CD4-positive, alpha-beta memory T cell (primary cell): ENCODE measurements at places on chromosomes 6 and 20.

GRCh38 chr6:6623553-6623952, 35.0 kb downstream of the LY86 start:
- no peaks in the 10 kb centered on the region for H3K4me1 ChIP-seq
- no peak for DNase-seq
- H3K27me3 ChIP-seq: no peaks in the 10 kb centered on the region
- H3K36me3 ChIP-seq: no peaks in the 10 kb centered on the region
- no peak overlapping the region for H3K4me3 ChIP-seq

DNA sequence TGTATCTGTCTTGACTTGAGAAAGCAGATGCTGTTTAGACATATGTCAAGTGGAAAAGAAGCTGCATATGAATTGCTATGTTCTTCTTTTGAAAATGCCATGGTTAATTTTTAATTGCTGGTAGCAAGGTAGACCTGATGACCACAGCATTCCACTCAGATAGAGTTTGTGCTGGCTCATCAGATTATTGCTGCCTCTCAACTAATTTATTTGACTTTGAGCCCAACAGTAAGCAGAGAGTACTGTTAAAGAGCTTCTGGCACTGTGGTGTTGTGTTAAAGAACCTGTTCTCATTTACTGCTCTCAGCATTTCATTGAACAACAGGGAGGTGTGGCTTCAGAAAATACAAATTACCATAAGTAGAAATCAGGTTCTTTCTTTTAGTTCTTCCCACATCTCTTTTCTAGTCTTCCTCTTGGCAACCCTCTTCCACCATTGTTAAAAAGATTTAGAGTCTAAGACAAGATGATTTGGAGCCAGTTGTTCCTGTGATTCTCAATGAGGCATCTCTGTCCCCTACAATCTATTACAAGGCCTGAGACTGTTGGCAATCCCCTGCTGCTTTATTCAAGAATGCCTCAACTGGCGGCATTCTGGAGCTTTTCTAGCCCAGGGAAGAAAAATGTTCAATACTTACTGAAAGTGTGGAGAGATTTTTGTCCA, 967.6 kb upstream of the GJE1 start:
- no peaks in the 10 kb centered on the region for H3K27me3 ChIP-seq
- no peak overlapping the region for H3K27ac ChIP-seq
- H3K4me3 ChIP-seq: no peak overlapping the region
- no peaks in the 10 kb centered on the region for H3K36me3 ChIP-seq
- no peaks in the 10 kb centered on the region for H3K4me1 ChIP-seq
- no peak for DNase-seq

GRCh38 chr20:33373735-33374605, 27.3 kb downstream of the CDK5RAP1 start:
- H3K4me1 ChIP-seq: peaks cover 53% of the 10 kb centered on the region
- DNase-seq: no peak
- peaks cover 13% of the 10 kb centered on the region for H3K36me3 ChIP-seq
- no peak overlapping the region for H3K4me3 ChIP-seq
- H3K27me3 ChIP-seq: no peaks in the 10 kb centered on the region

DNA sequence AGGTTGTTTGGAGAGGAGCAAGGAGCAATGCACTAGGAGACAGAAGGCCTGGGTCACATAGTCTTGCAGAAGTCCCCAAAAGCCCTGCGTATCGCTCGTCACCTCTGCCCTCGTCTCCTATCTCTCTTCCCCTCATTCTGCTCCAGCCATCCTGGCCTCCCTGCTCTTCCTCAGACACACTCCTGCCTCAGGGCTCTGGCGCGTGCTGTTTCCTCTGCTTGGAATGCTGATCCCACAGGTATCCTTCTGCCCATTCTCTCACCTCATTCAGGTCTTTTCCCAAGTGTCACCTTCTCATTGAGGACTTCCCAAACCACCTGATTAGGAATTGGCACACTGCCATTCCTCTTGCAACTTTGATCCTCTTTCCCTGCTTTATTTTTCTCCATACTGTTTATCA, 9.0 kb upstream of the SLC2A10 start:
- no peak for DNase-seq
- no peaks in the 10 kb centered on the region for H3K4me1 ChIP-seq

DNA sequence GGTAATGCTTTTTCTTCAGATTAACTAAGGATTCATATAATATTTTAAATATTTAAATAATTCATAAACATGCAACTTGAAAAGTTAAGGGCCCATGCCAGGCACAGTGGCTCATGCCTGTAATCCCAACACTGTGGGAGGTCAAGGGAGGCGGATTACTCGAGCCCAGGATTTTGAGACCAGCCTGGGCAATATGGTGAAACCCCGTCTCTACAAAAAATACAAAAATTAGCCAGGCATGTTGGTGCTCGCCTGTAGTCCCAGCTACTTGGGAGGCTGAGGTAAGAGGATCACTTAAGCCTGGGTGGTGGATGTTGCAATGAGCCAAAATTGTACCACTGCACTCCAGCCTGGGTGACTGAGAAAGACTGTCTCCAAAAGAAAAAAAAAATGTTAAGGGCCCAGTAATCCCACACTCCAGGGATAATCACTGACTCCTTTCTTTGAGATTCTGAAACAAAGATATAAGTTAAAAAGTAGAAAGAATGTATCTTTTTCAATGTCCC, 7.9 kb upstream of the RIN2 start:
- no peak for DNase-seq
- H3K27ac ChIP-seq: no peak overlapping the region
- no peaks in the 10 kb centered on the region for H3K27me3 ChIP-seq
- no peaks in the 10 kb centered on the region for H3K4me1 ChIP-seq
